ENCODE measurements at places on chromosomes 4 and X. TPM values are rescaled to one million over a fixed set of nuclear protein-coding genes. Genes with fewer than 3 reads are reported as not detected.

The FAM114A1 gene
- total RNA-seq, result 0.22 TPM

The RBM47 gene
- total RNA-seq, result 20.3 TPM

The DUSP9 gene
- 0.10 TPM for total RNA-seq

The DACH2 gene
- total RNA-seq, result not detected

The ALPK1 gene
- total RNA-seq, result 9.7 TPM

The MXRA5 gene
- total RNA-seq, result not detected

The PRKG2 gene
- 0.20 TPM for total RNA-seq

The DMP1 gene
- total RNA-seq, result not detected

The SMS gene
- total RNA-seq, result 145 TPM

The EDA gene
- 1.6 TPM for total RNA-seq

The PCDH18 gene
- total RNA-seq, result not detected

The ZNF732 gene
- not detected for total RNA-seq

The DRD5 gene
- total RNA-seq, result not detected
